ENCODE measurements at places on chromosomes 2 and 18.

DNA sequence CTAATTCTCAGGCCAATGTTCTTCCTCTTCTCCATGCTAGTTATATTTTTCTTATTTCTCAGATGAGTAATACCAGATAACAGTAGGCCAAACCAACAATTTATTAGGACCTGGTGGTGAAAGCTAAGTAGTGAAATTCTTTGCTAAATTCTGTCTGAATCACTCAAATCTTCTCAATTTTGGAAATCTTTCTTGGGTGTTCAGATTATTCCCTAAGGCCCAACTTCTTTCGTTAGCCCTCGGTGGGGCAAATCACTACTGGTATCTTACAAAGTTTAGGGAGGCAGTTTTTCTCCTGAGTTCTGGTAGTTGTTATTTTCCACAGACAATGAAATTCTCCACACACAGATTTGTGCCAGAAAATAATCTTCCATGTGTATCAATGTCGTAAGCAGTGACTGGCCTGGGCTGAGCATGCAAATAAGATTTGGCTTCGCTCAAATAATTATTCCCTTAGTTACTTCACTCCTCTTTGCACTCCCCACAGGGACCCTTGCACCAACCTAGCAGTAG, 443.5 kb upstream of the SLC14A2 start:
- no peak for DNase-seq

- DNase-seq = no peak
Measured at GRCh38 chr18:3121259-3121658, 98.5 kb downstream of the MYOM1 start.

DNA sequence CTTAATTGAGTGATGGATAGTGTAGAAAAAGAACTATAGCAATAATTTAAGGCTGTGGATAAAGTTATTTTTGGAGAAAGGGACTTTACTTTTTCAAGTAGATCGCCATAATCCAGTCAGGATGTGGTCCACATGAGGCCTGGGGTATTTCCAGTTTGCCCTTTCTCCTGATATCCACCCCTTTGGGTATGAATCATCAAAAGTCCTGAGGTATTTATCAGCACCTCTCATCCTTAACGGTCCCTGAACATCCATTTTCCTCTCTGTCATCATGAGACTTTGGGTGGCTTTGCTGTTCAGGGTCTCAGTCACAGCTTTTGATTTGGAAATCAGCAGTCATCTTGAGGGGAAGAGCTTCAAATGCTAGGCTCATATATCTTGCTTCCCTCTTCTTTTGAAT, 39.3 kb upstream of the ELAC1 start:
- DNase-seq = peak; percentile 27

- DNase-seq = no peak
Measured at GRCh38 chr2:216761133-216761532, 65.8 kb upstream of the IGFBP5 start.

DNA sequence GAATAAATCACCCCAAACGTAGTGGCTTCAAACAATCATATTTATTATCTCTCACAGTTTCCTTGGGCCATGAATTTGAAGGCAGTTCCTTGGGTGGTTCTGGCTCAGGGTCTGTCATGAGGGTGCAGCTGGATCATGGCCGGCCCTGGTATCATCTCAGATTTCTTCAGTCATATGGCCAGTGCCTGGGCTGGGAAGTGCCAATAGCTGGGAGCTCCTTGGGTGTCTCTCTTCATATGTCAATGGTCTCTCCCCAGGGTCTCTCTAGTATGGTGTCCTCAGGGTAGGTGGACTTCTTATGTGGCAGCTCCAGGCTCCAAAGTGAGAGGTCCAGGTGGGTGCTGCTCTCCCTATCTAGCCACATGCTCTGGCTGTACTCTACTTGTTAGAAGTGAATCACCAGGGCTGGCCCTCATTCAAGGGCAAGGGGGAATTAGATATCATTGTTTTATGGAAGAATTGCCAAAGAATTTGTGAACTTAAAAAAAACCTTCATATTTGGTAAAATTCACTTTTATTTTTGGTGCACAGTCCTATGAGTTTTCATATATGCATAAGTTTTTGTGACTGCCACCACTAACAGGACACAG, 15.4 kb downstream of the FHOD3 start:
- DNase-seq = no peak

- DNase-seq = peak; percentile 4
Measured at GRCh38 chr2:21372654-21373053, 248.9 kb downstream of the TDRD15 start.

- no peak for DNase-seq
Measured at GRCh38 chr2:53819634-53820033, 32.8 kb downstream of the ERLEC1 start.

DNA sequence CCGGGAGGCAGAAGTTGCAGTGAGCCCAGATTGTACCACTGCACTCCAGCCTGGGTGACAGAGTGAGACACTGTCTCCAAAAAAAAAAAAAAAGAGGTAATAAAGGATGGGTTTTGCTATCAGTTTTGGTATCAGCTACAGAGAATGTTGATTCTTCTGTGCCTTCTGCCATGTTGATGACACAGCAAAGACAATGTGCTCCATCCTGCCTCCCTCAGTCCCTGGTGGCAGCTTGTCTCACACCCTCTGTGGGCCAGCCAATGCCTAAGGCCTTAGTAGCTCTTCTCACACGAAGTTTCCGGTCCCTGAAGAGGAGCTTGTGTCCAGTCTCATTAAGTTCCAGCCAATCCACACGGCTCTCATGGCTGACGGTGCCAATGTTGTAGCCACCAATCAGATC, 17.6 kb downstream of the IFT172 start:
- no peak for DNase-seq
